ENCODE measurements at places on chromosomes 16 and 17.
A peak's percentile ranks its signal among the peaks of the same experiment; 100 is the strongest.

GRCh38 chr17:46916623-46917022, 6.3 kb upstream of the GOSR2 start:
- no peak for DNase-seq

GRCh38 chr16:72657791-72658190, 390.1 kb downstream of the ZFHX3 start:
- DNase-seq, result no peak

GRCh38 chr17:48760411-48760810, 31.9 kb upstream of the HOXB13 start:
- DNase-seq, result no peak

DNA sequence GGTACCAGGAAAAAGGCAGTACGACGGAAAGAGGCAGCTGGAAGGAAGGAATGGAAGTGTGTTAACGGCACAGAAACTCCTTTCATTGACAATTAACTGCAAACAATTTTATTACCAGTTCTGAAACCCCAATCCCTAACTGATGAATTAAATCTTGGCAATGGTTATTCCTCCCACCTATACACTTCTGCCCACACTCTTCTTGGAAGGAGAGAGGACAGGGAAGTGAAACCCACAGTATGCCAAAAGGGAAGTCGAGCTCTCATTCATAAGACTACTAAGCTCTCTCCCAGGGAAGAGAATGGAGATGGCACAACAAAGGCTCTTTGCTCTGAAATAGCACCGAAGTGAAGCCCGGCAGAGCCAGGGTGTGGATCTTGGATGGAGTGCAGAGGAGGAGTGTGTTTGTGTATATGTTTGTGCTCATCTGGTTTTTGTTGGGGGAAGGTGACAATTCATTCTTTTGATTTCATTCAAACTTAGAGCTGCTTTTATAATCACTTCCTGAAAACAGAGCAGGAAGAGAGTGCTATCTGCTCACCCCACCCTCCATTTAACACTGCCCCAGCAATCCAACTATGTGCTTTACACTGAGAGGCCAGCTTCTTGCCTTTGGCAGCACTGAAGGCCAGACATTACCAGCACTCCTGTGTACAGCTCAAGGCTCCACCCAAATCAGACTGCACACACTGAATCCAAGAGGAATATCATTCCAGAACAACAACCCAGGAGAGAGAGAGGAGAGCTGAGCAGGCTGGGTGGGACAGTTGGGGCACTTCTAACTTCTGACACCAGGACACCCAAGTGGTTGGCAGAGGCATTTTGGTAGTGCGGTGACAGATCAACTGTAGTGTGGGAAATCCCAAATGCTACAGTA, 68.7 kb downstream of the HIC1 start:
- no peak for DNase-seq

- peak; percentile 83 for DNase-seq
Observed at GRCh38 chr17:18259621-18260331, 686 bp upstream of the MIEF2 start.

- DNase-seq, result no peak
Observed at GRCh38 chr17:77330602-77331081, 189.9 kb downstream of the SEC14L1 start.

GRCh38 chr17:9677411-9677810, 32.1 kb downstream of the USP43 start:
- no peak for DNase-seq

DNA sequence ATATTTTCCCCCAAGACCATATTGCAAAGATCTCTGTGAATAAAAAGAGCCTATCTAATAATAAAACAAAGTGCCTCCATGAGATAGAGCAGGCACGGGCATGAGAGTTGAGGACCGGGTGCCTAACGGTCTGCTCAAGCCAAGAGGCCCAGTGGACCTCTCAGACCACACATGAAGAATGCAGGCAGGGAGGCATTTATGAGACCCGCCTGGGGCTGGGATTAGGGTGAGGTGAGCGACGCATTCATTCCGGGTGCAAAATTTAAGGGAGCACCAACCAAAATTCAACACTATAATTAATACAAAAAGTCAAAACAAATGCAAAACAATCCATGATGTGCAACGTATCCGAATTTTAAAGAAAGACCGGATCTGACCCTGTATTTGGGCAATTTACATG, 108.5 kb downstream of the MAF start:
- DNase-seq, result no peak

DNA sequence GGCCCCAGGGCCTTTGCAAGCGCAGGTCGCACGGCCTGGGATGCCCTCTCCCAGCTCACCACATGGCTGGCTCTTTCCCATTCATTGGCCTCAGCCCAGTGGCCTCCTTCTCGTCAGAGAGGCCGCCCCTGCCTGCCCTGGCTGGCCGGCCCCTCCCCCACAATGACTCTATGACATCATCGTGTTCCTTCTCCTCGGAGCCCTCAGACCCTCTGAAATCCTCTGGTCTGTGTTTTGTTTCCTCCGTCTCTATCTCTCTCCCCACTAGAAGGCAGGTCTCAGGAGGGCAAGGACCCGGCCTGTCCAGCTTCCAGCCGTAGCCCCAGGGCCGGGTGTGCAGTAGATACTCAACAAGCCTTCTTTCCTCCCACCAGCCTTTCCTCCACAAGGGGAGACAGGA, 164.8 kb upstream of the FOXF1 start:
- DNase-seq, result no peak

- DNase-seq, result no peak
Observed at GRCh38 chr17:78484271-78485246, 92.6 kb downstream of the DNAH17 start.

DNA sequence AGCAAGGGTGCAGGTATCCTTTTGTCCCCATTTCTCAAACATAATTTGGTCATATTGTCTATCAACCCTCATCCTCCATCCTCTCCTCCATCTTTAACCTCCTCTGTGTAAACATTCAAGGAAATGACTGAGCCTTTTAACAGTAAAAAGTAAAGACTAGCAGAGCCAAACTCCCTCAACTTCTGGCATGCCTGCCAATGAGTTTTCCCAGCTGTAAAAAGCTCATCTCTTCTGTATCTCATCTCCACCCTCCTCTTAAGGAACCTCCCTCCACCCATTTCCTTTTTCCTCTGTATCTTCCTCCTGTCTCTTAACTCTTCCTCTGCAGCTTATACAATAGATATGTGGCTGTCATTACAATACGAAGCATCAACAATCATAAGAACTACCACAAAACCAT, 76.9 kb upstream of the PSMD7 start:
- no peak for DNase-seq

- no peak for DNase-seq
Observed at GRCh38 chr17:82973456-82974135, 105.8 kb upstream of the METRNL start.

GRCh38 chr16:17635183-17635582, 164.4 kb upstream of the XYLT1 start:
- no peak for DNase-seq

DNA sequence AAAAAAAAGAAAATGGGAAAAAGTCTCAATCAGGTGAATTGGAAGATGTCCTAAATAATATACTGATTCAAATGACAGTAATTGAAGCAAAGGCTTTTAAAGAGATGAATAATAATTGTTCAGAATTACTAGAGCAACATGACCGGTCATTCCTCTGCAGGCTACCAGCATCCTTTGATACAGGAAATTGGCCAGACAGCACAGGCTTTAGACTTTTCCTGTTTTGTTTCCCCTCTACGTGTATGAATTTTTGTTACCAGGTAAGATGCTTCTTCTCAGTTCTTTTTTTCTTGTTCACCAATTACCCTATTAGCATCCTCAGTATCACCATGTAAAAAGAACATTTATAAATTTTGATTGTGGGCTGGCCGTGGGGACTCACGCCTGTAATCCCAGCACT, 77.5 kb downstream of the RPGRIP1L start:
- DNase-seq, result no peak

- no peak for DNase-seq
Observed at GRCh38 chr16:25219070-25219737, 2.5 kb downstream of the AQP8 start.

GRCh38 chr16:2953706-2954627, 10.1 kb upstream of the KREMEN2 start:
- no peak for DNase-seq

GRCh38 chr16:52546291-52547003, 496 bp downstream of the TOX3 start:
- no peak for DNase-seq

DNA sequence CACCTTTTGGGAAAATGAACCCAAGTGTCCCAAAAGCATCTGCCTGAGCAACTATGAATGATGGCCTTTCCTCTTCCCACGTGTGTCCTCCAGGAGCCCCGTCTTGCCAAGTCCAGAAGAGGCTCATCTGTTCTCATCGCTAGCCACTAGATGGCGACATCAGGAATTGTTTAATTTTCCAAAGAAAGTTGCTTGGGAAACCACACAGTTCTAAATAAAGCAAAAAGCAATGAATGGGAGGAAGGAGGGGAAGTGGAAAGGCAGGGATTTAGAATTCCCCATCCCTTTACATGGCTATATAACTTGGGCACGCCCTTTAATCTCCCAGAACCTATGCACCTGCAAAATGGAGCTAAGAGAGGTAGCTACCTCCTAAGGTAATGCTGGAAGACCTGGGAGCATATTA, 9.0 kb upstream of the CDH5 start:
- peak; percentile 57 for DNase-seq

DNA sequence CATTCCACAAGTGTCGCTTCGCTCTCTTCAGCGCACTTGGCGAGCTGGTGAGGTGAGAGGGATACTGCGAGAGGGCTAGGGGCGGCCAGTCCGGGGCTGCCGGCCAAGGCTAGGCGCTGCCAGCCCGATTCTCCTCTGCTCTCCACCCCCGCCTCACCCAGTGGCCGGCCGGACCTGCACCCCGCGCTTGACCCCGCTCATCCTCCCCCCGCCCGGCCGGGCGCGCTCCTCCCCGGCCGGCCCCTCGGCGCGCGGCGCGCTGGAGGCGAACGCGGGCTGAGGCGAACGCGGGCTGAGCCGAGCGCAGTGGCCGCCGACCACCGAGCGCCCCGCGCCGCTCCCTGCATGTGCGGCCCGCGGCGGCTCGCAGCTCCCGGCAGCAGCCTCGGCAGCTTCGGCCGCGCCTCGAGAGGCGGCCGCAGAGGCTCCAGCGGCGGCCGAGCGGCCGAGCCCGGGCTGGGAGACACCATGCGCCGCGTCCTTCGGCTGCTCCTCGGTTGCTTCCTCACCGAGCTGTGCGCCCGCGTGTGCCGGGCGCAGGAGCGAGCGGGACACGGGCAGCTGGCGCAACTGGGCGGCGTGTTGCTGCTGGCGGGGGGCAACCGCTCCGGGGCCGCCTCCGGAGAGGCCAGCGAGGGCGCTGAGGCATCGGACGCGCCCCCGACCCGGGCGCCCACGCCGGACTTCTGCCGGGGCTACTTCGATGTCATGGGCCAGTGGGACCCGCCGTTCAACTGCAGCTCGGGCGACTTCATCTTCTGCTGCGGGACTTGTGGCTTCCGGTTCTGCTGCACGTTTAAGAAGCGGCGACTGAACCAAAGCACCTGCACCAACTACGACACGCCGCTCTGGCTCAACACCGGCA, at the start of gene SHISA9:
SHISA9 (plus strand) TSS at position 2 of the 865 bp plus-strand sequence.
- DNase-seq, result no peak

GRCh38 chr16:57051696-57052228, 40.6 kb upstream of the CPNE2 start:
- no peak for DNase-seq

GRCh38 chr17:73952082-73952479, 251.4 kb upstream of the RPL38 start:
- DNase-seq, result no peak

GRCh38 chr16:70689035-70689969, 3.4 kb upstream of the MTSS2 start:
- DNase-seq, result no peak

GRCh38 chr17:41360296-41360995, 9.2 kb downstream of the KRT33B start:
- peak; percentile 83 for DNase-seq

DNA sequence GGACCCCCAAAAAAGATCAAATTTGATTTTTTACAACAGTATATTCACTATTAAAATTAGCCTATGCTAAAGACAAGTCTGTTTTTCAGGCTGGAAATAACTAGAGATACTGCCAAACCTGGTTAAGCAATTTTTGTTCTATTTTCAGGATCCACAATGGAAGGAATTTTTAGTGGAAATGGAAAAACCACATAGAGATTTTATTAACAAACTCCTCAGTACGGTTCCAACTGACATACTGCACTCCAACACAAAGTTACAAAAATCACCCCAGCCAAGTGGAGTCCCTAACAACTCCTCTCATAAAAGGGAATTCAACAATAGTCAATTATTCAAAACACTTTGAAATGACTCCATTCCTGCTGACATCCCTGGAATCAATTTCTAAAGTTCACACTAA, 101.6 kb upstream of the TOB1 start:
- no peak for DNase-seq

GRCh38 chr16:50293994-50294855, 27.9 kb downstream of the ADCY7 start:
- no peak for DNase-seq

GRCh38 chr17:35377068-35377467, 3.6 kb upstream of the SLFN11 start:
- DNase-seq, result no peak

GRCh38 chr17:20074001-20074400, 64.8 kb downstream of the SPECC1 start:
- DNase-seq, result no peak

GRCh38 chr16:31712064-31712540, 161.5 kb upstream of the ZNF267 start:
- no peak for DNase-seq

- no peak for DNase-seq
Observed at GRCh38 chr16:53673189-53673588, 30.5 kb downstream of the RPGRIP1L start.

- no peak for DNase-seq
Observed at GRCh38 chr17:3037259-3037658, 26.1 kb downstream of the OR1D5 start.

DNA sequence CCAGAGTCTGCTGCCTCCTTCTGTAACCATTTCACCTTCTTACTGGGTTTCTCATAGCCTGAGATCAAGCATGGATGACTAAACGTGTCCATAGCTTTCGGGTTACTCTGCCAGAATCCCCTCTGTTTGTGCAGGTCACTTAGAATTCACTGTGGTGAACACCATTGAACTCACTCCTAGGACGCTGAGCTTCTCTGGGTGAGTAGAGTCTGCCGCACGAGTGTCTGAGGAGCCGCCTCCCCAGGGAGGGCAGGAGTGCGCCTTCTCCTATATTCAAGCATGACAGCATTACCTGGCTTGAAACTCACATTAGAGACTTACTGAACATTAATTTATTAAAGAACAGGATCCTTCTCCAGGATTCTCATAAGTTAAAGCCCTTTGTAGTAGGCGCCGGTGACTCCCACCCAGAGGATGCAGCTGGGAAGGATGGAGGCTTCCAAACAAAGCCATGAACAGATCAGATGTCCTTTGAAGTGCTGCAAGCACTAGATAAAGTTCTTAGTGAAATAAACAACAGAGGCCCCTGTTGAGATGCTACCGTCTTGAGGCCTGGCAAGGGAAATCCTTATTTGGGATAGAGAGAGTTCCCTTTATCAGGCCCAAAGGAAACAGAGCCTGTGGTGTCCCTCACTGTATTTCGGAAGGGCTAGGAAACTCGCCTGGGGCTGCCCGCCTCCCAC, 144.6 kb upstream of the PLCG2 start:
- no peak for DNase-seq

- DNase-seq, result peak; percentile 81
Observed at GRCh38 chr16:57000271-57001025, 11.1 kb downstream of the NLRC5 start.

- no peak for DNase-seq
Observed at GRCh38 chr17:16929757-16930520, 42.0 kb downstream of the TNFRSF13B start.

Measured in HS-27A (cell line).